ENCODE measurements at places on chromosomes 7 and 10.

- DNase-seq: no peak
Measured at GRCh38 chr7:98955992-98956391, 77.7 kb downstream of the TRRAP start.

GRCh38 chr10:80609331-80609730 lies 71.6 kb downstream of the SH2D4B start:
- DNase-seq: no peak

GRCh38 chr7:1275451-1276381 lies 43.0 kb downstream of the UNCX start:
- no peak for DNase-seq

DNA sequence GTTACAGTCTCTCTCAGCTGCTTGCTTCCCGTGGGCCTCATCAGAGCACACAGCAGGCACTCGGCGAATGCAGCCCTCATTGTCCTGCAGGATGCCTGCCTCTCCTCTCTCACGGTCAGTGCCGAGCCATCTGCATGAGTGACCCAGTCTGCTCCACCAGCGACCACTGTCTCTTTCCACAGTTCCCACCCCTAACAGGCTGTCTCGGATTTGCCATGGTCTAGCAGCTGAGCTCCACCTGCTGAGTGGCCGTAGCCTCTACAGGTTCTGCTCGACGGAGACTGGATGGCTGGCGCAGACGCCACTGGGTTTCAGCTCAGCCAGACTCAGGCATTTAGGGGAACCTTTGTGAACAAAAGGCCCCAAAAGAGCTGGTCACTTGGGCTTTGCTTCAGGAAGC lies 209.4 kb upstream of the FOXK1 start:
- DNase-seq: no peak

- no peak for DNase-seq
Measured at GRCh38 chr7:112152186-112152585, 54.0 kb downstream of the DOCK4 start.

All from kidney tubule cell (primary cell).